Activated CD4-positive, CD25-positive, alpha-beta regulatory T cell (primary cell): ENCODE measurements at places on chromosomes 4 and X.

- no peak for DNase-seq
These were observed 74.4 kb downstream of the TMA16 start for GRCh38 chr4:163568843-163569242.

GRCh38 chrX:13774696-13775095 lies 40.1 kb downstream of the OFD1 start:
- DNase-seq: no peak

GRCh38 chr4:147707892-147708672 lies 23.8 kb upstream of the ARHGAP10 start:
- DNase-seq: peak; percentile 1

DNA sequence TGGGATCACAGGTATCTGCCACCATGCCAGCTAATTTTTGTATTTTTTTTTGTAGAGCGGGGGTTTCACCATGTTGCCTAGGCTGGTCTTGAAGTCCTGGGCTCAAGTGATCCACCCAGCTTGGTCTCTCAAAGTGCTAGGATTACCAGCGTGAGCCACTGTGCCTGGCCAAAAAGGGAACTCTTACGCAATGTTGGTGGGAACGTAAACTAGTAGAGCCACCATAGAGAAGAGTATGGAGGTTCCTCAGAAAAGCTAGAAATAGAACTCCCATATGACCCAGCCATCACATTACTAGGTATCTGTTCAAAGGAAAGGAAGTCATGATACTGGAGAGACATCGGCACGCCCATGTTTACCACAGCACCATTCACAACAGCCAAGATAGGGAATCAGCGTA lies 85.9 kb downstream of the PRKX start:
- DNase-seq: no peak

- DNase-seq: no peak
These were observed 291.7 kb downstream of the EVC2 start for GRCh38 chr4:5416637-5417036.

DNA sequence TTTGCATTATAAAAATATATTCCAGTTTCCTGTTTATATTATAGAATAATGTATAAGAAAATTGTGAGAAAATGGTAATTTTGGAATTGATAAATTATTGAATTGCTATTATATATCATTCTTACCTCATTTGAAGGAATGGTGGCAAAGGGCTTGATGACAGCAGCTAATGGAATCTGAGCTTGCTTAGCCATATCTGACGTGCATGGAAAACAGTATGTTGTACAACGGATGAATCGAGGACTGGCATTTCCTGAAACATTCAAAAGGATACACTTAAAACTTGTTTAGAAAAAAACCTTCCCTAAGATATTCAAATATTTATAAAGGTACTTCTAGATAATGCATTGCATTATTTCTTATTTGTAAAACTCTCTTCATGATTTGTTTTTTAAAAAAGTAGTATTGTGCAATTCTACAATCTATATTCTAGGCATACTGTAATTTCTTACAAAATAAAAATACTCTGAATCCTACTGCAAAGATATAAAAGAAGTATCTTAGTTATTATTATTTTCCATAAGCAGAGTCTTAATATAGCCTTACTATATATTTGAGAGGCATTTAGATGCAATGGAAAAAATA lies 38.3 kb downstream of the SEC24D start:
- no peak for DNase-seq

DNA sequence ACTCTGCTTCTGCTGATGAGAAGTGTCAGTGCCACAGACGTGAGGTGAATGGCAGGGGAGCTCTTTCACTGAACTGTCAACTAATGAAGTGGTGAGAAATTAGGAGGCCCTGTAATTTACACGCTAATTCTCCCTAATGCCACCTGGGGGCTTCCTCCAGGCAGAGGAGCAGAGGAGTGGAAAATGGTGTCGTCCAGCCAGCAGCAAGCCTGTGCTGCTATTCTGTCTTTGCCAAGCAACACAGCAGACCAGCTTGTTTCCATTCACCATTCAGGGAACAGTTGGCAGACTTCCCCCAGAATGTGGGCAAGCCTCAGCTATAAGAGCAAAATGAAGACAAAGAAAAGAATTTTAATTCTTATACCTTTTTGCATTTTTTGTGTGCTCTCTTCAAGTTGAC lies 245.2 kb upstream of the TET2 start:
- no peak for DNase-seq

- no peak for DNase-seq
These were observed 13.6 kb downstream of the HTRA3 start for GRCh38 chr4:8283161-8283560.

DNA sequence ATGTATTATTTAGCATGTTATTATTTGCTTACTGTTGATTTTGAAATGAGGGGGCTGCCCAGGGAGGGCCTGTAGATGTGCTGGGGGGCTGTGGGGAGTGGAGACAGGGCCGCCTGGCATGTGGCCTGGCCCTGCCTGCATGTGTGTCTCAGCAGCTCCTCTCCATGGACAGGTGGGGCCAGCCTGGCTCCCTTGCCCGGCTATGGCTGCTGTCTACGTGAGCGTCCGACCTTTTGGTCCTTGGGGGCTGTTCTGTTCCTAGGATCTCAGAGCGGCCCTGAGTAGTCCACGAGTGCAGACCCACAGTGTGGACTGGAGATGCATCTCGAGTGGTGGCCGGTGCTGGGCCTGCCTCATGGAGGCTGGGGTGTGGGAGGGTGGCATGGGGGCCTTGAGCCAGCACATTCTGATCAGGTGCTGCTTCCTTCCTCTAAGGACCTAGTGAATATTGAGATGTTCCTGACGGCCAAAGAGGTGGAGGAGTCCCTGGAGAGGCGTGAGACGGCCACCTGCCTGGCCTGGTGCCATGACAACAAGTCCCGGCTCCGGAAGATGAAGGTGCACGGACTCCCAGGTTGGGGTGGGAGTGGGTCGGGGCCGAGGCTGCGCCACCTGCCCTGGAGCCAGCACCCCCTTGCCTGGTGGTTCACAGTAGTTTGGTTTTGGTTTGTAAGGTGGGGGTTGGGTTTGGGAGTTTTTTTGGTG lies 24.9 kb upstream of the UVSSA start:
- DNase-seq: no peak

- no peak for DNase-seq
These were observed 113.8 kb upstream of the ENPP6 start for GRCh38 chr4:184331268-184331995.

DNA sequence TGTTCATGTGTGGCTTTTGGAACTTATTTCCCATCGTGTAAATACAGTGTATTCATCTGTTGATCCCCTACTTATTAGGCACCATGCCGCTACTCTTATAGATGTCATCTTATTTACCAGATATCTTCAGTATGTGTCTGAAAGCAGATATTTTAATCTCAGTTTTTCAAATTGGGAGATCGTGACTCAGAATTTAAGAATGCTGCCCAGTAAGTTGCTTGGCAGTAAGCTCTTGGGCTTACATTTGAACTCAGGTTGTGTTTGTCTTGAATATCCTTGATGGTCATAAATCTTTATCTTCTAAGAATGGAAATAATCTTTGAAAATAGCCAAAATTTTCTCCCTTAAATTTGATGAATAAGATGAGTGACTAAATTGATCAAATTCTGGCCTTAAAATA lies 45.9 kb upstream of the RPA4 start:
- no peak for DNase-seq

DNA sequence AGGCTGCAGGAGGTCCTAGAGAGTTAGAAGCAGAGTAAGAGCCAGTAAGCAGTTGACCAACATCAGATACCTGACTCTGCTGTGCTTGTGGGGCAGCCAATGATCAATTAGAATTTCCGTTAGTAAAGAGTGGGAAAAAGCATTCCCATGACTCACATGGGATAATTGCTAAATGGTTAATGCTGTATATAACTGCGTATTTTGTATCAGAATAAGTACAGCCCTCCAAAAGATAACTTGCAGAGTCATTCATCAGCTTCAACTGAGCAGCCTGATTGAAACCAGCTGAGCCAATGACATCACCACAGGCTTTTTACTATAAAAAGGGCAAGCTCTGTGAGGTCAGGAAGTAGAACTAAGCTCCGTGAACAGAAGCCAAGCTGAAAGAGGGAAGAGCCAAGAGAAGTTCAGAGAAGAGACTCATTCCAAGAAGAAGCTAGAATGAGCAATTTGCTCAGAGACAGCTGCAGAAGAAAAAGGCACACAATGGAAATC lies 67.9 kb downstream of the PPP3CA start:
- DNase-seq: no peak

DNA sequence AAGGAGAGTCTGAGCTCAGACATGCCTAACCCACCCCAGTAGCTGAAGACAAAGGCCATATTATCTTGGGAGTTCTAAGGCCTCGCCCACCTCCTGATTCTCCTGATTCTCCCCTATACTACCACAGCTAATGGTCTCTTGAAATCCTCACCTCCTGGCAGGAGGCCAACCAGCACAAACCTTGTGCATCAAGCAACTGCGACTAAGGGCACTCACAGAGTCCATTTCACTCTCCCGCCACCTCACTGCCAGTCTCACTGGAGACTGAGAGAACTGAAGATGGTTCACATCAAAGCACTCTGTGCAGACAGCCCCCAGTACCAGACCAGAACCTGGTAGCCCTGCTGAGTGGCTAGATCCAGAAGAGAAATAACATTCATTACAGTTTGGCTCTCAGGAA lies 102.1 kb upstream of the KLF8 start:
- DNase-seq: no peak

GRCh38 chrX:107537815-107538214 lies 88.4 kb downstream of the FRMPD3 start:
- no peak for DNase-seq

- DNase-seq: no peak
These were observed 106.8 kb upstream of the CBLL2 start for GRCh38 chrX:22165732-22166457.

DNA sequence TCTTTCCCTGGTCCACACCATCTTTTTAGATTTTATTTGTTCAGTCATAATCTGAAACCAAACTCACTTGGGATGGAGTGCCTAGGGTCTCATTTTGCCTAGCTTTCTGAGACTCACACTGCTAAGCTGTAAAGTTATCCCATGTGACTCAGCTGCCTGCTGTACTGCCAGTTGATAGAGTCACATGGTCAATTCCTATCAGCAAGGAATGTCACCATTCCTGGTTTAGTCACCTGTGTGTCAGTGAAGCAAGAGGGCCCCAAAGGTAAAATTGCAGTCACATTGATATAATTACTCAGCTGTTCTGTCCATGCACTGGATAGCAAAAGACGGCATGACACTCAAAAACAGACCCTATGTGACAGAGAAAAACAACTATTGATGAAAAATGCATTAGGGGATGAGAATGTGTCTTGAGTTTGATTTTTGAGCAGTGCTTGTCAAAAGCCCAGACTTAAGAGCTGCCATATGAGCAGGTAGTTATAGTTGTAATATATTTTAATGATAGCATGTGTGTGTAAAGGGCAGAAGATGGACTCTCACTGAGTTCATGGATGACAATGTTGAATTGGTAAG lies 413.2 kb downstream of the PPARGC1A start:
- DNase-seq: no peak

DNA sequence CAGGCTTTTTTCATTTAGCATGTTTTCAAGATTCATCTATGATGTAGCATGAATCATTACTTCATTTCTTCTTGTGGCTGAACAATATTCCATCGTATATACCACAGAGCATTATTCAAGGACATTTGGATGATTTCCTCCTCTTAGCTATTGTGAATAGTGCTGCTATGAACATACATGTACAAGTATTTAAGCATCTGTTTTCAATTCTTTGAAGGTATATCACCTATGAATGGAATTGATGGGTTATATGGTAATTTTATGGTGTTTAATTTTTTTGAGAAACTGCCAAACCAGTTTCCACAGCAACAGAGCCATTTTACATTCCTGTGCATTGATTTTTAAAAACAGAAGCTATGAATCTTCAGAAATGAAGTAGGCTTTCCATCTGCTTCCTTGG lies 36.1 kb upstream of the WDR19 start:
- no peak for DNase-seq

DNA sequence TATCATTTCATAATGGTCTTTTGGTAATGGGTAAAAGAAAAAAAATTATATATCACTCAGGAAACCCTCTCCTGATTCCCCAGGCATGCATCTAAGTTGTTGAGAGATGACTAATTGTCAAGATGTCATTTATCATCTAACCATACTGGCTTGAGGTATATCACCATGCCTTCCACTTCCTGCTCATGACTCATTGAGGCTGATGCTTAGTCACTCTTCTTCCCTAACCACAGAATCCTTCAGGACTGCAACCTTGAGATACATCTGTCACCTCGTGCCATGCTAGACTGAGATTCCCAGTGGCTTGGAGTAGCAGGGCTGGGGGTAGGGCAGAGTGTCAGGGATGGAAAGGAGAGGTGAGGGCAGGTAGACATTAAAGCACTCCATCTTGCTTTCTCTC lies 782.5 kb upstream of the INTU start:
- DNase-seq: no peak

DNA sequence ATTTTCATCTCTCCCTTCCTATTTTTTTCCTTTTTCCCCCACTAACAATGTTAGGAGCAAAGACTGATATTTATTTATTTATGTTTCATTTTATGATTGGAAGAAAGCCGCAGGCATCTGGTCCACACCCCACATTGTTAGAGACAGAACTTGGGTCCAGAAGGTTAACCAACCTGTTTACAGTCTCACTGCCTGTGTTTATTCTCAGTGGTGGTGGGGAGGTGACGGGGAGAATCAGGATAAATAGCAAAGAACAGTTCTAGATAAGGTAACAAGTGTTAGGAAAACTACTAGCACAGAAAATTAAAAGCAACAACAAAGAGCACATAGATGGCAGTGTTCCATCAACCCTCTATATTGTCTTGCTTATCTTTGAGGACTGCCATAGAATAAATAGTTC lies 301.7 kb upstream of the DIPK2B start:
- DNase-seq: no peak
